ENCODE measurements at places on chromosomes 16 and 17.

DNA sequence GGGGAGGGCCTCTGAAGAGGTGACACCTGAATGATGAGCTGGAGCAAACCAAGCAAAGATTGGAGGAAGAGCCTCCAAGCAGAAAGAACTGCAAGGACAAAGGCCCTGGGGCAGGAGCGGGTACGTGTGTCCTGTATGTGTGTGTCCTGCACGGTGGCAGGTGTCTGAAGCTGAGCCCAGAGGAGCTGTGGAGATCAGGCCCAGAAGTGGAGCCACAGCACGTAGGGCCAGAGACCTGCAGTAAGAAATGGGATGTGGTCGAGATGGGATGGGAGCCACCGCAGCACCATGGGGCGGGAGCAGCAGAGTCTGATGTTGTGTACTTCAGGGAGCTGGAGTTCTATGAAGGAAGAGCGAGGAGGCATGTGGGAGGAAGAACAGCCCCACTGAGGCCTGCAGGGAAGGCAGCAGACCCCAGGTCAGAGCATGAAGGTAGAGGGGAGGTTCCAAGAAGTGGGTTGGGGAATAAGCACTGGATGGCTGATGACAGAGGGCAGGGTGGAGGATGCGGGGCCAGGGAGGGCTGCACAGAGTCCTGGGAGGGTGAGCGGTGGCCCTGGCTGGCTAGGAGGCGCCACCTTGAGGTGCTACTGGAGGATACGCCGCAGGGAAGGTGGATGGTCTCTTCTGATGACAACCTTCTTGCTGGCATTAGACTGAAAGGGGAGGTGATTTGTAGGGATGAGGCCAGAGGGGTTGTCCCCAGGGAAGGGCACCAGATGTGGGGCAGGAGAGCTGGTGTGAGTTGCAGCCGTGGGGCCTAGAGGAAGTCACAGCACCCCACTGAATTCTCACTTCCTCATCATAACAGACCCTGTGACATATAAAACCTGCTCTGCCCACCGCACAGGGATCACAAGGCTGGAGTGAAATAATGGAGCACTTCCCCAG, 10.6 kb upstream of the CETP start:
- DNase-seq = peak; percentile 56

DNA sequence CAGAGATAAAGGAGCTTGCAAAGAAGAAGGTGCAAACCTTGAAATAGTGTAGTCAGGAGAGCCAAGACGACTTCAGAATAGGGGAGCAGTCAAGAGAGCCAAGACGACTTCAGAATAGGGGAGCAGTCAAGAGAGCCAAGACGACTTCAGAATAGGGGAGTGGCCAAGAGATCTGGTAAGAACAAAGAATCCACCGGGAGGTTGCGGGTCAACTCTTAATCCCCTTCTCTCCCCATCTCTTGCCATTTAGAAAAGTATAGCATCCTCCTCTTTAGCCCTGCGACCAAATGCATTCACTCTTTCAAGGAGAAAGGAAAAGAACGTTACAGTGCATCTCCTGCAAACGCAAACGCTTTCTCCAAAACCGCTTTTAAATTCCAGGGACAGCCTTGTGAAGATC, 713 bp downstream of the KNOP1 start:
- DNase-seq = no peak

DNA sequence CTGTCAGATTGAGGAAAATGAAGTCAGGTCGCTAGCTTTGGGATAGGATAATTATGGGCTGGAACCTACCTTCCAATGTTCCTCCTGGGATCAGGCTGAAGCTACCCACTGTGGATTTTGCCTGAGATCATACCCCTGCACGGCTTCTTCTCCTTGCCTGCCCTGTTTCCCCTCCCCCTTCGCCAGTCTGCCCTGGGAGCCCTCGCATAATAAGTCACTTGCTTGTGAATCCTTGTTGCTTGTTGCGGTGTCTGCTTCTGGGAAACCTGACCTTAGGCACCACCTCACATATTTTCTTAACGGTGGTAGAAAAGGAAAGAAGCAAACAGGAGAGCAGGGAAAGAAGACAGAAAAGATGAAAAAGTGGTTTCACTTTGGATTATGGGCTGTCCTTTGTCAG, 13.3 kb upstream of the PMP22 start:
- no peak for DNase-seq

- DNase-seq = no peak
Observed at GRCh38 chr17:61280851-61281250, 118.8 kb upstream of the TBX2 start.

- peak; percentile 64 for DNase-seq
Observed at GRCh38 chr17:64354824-64355535, 35.7 kb downstream of the PECAM1 start.

GRCh38 chr16:85126705-85127378, 14.6 kb upstream of the CIBAR2 start:
- peak; percentile 70 for DNase-seq

GRCh38 chr16:69250081-69250480, 61.1 kb upstream of the VPS4A start:
- no peak for DNase-seq

GRCh38 chr17:66310528-66311148, 8.2 kb downstream of the PRKCA start:
- no peak for DNase-seq

- no peak for DNase-seq
Observed at GRCh38 chr16:67762385-67762784, 43.3 kb upstream of the GFOD2 start.

DNA sequence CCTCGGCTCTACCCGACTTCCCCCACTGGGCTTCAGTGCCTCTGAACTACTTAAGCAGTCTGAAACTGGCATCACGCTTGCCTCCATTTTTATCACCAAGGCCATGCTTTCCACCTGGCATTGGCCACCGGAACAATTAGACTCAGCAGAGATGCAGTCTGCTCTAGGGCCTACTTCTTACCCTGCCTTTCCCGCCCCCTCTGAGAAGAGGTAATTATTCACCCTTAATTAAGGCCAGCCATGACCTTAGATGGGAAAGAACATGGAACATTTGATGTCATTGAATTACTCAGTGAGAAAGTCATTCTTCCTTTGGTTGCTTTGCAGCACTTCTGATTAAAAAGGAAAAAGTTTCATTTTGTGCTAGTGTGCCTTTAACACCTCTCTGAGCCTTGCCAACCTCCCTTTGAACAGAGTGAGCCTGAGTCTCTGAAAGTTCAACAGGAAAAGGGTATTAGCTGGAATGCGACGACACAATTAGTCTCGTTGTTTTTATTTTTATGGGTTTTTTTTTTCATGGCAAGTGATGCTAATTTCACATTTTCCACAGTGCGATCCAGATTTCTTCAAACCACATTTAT, 60.9 kb upstream of the TNRC6A start:
- DNase-seq = peak; percentile 60

DNA sequence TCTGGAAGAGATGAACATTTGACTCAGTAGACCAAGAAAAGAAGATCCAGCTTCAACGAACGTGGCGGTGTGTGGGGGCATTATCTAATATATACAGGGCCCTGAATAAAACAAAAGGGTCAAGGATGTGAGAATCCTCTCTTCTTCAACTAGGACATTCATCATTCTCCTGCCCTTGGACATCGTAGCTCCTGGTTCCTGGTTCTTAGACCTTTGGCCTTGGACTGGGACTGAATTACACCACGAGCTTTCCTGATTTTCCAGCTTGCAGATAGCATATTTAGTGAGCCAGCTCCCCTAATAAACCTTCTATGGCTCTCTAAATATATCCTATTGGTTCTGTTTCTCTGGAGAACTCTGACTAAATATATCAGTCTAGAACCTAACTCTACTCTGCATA, 29.5 kb upstream of the HELZ start:
- DNase-seq = no peak
